Stimulated activated CD4-positive, alpha-beta T cell treated with anti-CD3 and anti-CD28 coated beads, Interleukin-1b, Interleukin-23, amount 100 ng/mL, for 48 hours (primary cell): ENCODE measurements at places on chromosomes 1 and 21.

DNA sequence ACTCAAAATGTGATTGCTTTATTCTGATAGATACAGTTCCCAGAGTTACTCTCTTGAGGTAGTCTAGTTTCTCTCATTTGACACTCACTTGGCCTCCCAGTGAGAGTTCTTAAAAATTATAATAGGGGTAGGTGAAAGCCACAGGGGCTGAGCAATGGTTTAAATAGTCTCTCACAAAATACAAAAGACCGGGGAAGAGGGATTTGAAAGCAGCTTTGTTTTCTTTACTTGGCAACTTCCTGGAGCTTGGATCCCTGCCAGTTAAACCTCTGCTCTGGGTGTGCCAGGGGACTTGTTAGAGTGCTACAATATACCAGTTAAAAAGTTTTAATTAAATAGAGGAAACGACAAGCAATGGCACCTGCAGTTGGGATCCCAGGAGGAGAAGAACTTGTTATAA is 31.7 kb downstream of the OR13G1 start:
- DNase-seq: no peak

- DNase-seq: no peak
Measured at GRCh38 chr1:10610901-10611600, 136.3 kb downstream of the PEX14 start.

- no peak for DNase-seq
Measured at GRCh38 chr1:180953291-180954004, 40.8 kb downstream of the KIAA1614 start.

DNA sequence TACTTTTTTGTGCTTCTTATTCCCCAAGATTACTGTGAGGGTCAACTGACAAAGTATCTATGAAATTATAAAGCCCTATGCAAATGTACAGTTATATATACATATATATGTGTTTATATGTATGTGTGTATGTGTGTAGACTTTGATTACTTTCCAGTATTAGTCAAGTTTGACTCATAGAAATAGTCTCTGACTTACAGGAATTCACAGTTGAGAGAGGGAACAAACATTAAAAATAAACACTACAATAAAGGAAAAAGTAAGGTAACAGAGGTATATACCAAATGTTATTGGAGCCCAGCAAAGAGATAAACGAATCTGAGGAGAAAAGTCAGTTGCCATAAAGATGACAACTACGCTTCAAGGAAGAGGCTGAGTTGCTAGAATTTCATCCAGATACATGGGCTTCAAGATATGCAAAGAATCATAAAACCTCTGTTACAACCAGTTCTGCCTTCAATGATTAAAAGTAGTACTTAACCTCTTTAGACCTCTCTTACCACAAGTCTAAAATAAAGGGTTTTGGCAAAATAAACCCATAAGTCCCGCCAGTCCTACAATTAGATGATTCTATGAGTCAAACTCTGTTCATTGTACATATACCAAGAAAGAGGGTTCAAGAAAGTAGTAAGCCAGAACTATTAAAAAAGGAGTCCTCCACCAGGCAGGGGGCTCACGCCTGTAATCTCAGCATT is 7.2 kb downstream of the IFT25 start:
- no peak for DNase-seq

DNA sequence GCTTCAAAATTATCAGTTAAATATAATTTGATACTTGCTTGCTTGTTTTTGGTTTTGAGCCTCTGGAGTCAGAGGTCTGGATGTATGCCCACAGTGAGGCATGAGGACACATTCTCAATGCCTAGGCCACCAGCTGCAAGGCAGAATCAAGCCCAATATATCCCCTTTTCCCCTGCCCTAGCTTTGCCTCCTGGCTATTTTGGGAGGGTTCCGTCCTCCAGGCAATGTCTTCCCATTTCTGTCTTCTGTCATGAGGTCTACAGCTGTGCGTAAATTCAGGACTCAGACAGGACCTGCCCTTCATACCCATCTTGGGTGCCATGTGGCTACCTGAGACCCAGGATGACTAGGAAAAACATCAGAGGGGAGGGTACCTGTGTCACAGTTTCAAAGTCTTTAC is 19.2 kb downstream of the NRDC start:
- no peak for DNase-seq

- DNase-seq: no peak
Measured at GRCh38 chr1:177309880-177310279, 139.1 kb downstream of the BRINP2 start.

DNA sequence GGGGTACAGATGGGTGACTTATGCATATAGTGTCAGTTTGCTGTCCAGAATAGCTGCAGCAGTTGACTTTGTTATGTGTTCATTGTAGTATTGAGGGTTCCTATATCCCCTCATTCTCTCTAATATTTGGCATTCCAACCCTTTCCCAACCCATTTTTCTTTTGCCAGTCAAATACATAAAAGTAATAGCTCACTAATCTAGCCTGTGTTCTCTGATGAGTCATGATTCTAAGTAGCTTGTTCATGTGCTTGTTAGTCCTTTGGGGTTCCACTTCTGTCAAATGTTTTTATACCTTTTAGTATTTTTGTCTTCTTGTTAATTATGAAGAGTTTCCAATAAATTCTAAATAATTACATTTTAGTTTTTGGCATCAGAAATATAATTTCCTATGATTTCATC is 99.2 kb upstream of the MROH9 start:
- no peak for DNase-seq

- DNase-seq: no peak
Measured at GRCh38 chr1:58152697-58153096, 393.8 kb downstream of the OMA1 start.

DNA sequence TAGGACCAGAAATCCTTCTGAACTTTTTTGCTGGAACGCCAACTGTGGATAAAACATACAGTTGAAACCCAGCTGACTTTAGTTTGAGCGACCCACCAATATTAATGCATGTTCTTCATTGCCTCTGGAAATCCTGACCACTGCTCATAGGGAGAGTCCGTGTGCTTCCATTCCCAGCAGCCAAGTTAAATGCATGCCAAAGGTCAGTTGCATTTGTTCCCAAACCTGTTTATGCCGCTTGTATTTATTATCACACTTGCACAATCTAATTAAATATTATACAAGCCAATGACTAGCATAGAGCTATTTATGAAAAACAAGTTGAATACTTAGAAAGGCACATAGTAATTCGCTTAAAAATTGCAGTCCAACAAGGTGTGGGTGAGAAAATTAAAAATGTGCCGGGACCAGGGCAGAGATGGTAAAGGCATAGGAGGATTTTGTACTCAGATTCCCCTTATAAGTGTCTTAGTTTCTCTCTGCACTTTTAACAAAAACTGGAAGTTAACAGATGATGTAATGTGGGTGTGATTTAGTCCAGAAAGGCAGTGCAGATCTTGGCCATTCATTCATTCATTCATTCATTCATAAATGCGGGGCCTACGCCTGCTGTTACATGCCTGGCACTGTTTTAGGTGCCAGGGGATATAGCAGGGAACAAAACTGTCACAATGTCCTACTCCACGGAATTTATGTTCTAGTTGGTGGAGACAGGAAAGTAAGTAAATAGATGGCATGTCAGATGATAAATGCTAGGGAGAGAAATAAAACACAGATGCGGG is 99.7 kb downstream of the PRDM2 start:
- no peak for DNase-seq

DNA sequence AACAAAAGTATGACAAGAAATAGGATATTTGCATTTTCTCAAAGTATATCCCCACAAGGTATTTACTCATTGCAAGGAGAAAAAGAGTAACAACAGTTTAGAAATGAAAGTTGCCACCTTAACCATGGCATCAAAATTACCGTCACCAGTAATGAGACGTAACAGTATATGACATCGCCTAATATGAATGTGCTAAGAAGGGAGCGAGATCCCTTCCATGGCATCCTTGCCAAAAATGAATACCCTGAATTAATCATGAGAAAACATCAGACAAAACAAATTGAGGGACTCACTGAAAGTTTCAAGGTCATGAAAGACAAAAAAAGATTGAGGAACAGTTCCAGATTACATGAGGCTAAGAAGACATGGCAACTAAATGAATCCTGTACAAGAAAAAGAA is 78.9 kb upstream of the MROH9 start:
- DNase-seq: no peak

DNA sequence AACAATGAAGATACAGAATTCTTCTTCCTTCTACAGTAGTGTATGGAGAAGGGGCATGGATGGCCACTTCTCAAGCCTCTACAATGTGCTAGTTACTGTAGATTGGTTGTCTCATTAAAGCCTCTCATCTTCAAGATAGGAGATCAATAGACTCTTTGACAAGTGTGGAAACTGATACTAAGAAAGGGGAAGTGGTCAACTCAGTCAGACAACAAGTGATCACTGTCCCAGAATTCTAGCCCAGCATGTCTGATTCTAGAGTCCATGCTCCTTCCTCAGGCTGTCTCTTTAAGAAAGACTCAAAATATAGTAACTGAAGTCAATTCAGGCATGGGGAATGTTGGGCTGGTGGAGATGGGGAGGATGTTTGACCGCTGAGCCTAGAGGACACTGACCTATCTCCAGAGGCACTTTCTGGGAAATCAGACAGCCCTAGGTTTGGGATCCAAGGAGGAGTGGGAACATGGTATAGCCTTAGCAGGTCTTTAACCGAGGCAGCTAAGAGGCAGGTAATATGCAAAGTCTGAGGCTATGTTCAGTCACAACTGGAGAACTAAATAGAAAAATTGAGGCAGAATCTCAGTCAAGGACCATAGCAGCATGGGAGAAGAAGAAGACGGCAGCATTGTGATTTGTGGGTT is 39.3 kb upstream of the EYA3 start:
- no peak for DNase-seq

- DNase-seq: no peak
Measured at GRCh38 chr1:185838111-185838510, 103.9 kb downstream of the HMCN1 start.

- DNase-seq: no peak
Measured at GRCh38 chr1:91024481-91025119, 2.8 kb upstream of the ZNF644 start.

DNA sequence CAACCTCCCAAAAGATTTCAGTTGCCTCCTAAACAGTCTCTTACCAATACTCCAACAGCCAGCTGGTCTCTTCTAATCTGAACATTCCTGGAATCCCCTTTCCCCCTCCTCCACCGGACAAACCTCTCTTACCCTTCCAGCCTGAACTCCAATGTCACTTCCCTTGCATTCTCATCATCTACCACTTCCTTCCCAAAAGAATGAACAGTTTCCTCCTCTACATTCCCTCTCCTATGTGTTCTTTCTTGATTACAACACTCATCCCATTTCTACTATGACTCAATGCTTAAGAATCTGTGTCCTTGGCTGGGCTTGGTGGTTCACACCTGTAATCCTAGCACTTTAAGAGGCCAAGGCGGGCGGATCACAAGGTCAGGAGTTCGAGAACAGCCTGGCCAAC is 417.1 kb downstream of the SETD4 start:
- DNase-seq: no peak

DNA sequence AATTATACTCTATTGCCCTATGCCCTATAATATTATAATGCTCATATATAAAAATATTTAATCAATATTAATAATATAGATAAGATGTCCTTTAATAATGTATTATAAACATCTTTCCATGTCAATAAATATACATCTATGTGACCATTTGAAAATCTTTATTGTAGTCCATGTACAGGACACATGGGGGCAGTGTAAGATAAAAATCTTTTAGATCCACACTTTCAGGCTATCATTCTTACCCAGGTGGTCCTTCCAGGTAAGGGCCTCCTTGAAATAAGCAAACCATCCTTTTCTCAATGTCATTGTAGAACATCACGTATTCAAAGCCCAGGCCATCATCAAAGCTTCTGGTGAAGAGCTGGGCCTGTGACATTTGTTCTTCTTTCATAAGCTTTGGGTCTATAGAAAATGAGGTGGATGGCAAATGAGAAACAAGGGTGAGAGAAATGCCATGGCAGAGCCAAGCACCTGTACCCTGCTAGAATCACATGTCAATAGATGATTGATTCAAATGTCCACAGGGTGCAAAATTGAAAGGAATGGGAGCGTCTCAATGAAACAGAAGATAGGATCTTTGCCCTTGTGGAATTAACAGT is 20.2 kb downstream of the THEM4 start:
- DNase-seq: no peak

- DNase-seq: no peak
Measured at GRCh38 chr1:96927125-96927524, 205.5 kb downstream of the PTBP2 start.

GRCh38 chr1:3910049-3910731 is 10.1 kb upstream of the C1orf174 start:
- no peak for DNase-seq

DNA sequence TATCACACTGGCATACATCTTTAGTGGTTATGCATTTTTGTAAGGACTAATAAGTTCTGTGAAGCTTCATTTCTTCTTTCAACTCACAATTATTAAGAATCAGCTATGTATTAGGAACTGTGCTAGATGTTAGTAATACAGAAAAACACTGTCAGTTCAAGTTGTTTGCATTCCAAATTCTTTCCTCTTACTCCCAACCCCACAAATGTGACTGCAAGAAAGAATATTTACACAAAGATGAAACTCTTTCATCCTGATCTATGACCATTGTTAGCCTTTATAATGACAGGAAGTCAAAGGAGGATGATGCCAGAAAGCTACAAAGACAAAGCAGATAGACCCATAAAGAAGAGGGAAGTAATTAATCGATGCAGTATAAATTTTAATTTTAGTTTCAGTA is 21.0 kb upstream of the GADD45A start:
- DNase-seq: no peak

DNA sequence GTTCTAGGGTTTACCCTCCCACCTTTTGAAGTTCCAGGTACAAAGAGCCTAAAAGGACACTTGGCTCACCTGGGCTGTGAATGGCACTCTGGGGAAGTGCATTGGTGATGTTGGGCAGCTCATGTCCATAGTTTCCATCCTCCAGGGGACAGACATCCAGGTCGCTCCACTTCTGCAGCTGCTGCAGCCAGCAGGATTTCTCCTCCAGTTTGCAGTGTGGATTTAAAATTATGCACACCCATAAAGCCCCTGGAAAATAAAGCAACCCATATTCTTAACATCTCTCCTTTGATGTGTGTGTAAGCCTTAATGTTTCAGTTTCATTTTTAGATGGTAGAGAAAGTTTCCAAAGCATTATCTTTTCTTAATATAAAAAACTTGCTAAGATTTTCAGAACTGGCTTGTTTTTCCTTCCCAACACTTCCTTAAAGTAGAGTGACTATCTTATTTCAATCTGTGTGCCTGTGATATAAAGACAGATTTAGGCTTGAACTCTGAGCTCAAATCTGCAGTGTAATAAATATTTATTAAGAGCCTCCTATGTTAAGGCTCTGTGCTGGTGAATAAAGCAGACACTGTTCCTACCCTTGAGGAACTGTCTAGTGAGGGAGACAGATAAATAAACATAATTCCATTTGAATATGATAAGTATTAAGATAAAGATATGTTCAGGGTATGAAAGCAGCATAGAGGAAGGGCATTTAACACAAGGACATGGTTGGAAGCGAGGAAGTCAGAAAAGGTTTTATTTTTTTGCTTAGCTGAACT is 39.1 kb downstream of the UROD start:
- DNase-seq: no peak

DNA sequence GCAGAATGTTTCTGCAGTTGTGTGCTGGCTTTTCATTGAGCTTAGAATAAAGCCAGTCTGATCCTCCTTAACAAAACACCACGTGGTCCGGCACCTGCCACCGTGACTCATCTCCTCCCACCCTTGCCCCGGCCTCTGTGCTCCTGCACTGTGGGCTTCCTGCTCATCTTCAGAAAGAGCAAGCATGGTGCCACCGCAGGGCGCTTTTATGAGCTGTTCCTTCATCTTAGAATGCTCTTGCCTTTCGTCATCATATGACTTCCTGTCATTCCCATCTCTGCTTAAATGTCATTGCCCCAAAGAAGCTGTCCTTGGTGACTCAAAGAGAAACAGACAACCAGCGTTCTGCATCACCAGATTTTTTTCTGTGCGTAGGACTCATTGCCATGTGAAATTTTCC is 117.8 kb downstream of the HHAT start:
- DNase-seq: peak; percentile 93
